ENCODE measurements at places on chromosomes 7 and 10. TPM values are rescaled to one million over a fixed set of nuclear protein-coding genes. Genes with fewer than 3 reads are reported as not detected.

The EFCAB10 gene
- total RNA-seq: 2.3 TPM

The CUZD1 gene
- total RNA-seq: 0.11 TPM

The PGAM2 gene
- total RNA-seq: 2.7 TPM

The PRR15 gene
- total RNA-seq: 11.7 TPM

The ESYT2 gene
- 41.0 TPM for total RNA-seq

The CALML3 gene
- not detected for total RNA-seq

The DPP6 gene
- 1.1 TPM for total RNA-seq

The LRIT1 gene
- not detected for total RNA-seq

The DENND2A gene
- 11.9 TPM for total RNA-seq

The STEAP2 gene
- 8.8 TPM for total RNA-seq

The GTF2IRD1 gene
- 21.1 TPM for total RNA-seq

The GPR26 gene
- total RNA-seq: 0.07 TPM

The SPDYE1 gene
- total RNA-seq: not detected

The UROS gene
- total RNA-seq: 45.3 TPM

The CLDN3 gene
- total RNA-seq: 3.3 TPM

The TMEM236 gene
- total RNA-seq: 0.03 TPM

The CFAP46 gene
- total RNA-seq: 0.70 TPM

The CYP2W1 gene
- not detected for total RNA-seq

The TEX47 gene
- total RNA-seq: not detected

The NOS3 gene
- total RNA-seq: 15.5 TPM

The GNAI1 gene
- total RNA-seq: 35.3 TPM

The PTN gene
- 17.3 TPM for total RNA-seq

The AKR1D1 gene
- total RNA-seq: not detected

The TSPAN15 gene
- 5.0 TPM for total RNA-seq

The CYP3A4 gene
- not detected for total RNA-seq

The ANKRD2 gene
- not detected for total RNA-seq

The MYO1G gene
- not detected for total RNA-seq

The CHST15 gene
- 15.7 TPM for total RNA-seq

The WEE2 gene
- not detected for total RNA-seq

The PBLD gene
- 3.4 TPM for total RNA-seq

The SPDYE6 gene
- total RNA-seq: not detected

The ITPRID1 gene
- total RNA-seq: 0.18 TPM

The THSD7A gene
- 0.69 TPM for total RNA-seq

The SLC29A3 gene
- 6.9 TPM for total RNA-seq

The ANXA7 gene
- 94.1 TPM for total RNA-seq

The MEIG1 gene
- not detected for total RNA-seq

The MRM2 gene
- 25.8 TPM for total RNA-seq

The MYH16 gene
- not detected for total RNA-seq

The SKIDA1 gene
- total RNA-seq: 10.4 TPM

The INMT gene
- total RNA-seq: 3.9 TPM

The RAB11FIP2 gene
- 9.6 TPM for total RNA-seq

The SH2D4B gene
- total RNA-seq: not detected

The CPED1 gene
- total RNA-seq: not detected

The HOXA5 gene
- not detected for total RNA-seq

The TRUB1 gene
- total RNA-seq: 22.9 TPM

The PSD gene
- 5.2 TPM for total RNA-seq
